CD4-positive, alpha-beta T cell treated with Interleukin-6 for 4 hours (primary cell): ENCODE measurements at places on chromosomes 7 and 10.
A peak's percentile ranks its signal among the peaks of the same experiment; 100 is the strongest.

GRCh38 chr10:103677486-103678177 lies 177.7 kb downstream of the SH3PXD2A start:
- DNase-seq: no peak

- DNase-seq: no peak
Measured at GRCh38 chr10:76251841-76252671, 820.6 kb downstream of the LRMDA start.

DNA sequence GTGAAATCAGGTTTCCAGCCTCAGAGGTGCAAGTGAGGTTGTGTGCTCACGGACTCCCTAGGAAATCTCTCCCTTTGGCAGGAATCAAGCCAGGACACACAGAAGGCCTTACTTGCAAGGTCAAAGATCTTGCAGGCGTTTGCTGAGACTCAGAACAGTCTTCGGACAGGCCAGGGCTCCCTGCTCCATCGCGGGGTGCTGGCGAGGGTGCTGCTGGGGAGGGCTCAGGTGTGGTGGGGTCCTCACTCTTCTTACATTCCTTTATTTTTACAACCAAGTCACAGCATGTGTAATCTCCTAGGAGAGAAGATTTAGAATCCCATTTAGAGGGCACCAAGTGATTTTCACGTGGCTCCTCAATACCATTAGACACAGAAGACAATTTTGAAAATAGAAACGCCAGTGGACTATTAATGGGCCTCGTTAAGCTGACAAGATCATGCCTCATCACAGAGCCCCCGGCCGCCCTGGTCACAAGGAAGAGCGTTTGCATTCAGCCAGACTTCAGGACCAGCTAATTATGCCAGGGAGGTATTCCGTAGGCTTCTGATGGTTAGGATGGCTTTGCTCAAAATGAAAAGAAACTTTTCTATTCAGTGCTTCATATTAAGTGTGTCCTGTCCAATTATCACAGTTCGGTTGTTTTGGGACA lies 73.1 kb upstream of the ADAM12 start:
- DNase-seq: no peak

GRCh38 chr10:115558252-115558651 lies 465.1 kb downstream of the ATRNL1 start:
- DNase-seq: no peak

DNA sequence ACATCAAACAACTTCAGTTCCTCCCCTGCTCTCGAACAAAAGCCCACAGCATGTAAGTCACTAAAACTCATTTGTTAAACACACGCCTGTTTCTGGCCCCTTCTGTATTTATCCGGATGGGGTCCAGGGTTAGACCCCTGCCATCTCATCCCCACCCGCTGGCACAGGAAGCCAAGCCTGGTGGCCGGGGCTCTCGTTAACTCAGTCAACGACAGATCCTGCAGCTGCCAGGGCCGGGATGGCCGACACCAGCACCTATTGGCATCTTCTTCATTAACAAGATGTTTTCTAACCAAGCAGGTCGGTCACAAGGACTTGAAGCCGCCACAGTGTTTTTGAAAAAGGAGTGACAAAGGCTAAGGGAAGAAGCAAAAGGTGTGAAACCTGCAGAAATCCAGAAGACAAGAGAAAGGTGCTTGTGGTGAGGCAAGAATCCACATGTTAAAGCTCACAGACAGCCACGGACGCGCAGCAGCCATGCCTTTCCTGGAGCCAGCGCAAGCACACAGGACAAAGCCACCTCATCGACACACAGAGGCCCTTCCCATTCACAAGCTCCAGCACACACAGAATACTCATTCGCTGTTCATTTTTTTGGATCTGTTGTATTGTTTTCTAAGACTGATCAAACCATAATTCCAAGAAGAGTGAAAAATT lies 202.7 kb downstream of the DIP2C start:
- no peak for DNase-seq

DNA sequence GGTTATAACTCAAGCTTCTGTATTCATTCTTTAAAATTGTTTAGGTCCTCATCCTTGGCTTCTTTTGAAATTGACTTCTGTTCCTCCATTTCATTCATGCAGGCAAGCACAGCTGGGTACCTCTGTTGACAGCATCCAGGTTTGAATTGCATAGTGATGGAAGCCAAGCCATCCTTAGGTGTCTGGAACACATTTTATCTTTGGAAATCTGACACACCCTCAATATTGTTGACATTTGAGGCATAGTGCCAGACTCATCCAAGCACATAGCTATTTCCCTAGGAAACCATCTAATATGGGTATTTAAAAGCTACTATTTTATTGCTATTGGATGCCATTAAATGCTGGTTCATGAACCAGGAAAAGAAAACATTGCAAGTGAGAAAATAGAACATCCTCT lies 142.1 kb upstream of the PTPRZ1 start:
- DNase-seq: no peak

DNA sequence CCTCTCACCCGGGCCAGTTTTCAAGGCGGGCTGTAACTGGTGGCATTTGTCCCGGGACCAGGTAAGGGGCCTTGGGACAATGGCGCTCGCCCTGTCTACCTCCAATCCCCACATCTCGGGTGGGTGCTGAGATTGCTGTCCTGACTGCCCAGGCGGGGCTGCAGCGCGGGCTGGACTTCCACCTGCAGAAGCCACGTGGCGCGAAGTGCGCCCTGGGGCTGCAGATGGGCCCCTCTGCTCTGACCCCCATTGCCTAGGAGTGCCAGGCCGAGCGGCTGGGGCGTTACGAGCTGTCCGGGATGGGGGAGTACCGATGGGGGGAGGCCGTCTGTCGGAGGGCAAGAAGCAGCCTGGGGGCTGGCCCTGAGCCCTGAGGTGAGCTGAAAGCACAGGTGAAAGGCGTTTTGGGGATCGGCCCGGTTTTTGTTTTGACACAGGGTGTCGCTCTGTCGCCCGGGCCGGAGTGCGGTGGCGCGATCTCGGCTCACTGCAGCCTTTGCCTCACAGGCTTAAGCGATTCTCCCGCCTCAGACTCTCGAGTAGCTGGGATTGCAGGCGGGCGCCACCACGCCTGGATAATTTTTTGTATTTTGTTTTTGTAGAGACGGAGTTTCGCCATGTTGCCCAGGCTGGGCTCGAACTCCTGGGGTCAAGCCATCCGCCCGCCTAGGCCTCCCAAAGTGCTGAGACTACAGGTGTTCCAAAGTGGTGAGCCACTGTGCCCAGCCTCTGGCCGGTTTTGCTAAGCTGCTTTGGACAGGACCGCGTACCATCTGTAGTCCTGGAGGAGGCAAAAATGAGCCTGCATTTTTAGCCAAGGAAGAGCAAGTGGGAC lies at the start of gene SFXN2:
TSS of gene SFXN2 (plus strand) at position 16 of the 835 bp plus-strand sequence. CDS start 12,001 bp downstream, outside the sequence.
- peak; percentile 61 for DNase-seq

- DNase-seq: no peak
Measured at GRCh38 chr7:87671-88070, 104.7 kb upstream of the FAM20C start.

DNA sequence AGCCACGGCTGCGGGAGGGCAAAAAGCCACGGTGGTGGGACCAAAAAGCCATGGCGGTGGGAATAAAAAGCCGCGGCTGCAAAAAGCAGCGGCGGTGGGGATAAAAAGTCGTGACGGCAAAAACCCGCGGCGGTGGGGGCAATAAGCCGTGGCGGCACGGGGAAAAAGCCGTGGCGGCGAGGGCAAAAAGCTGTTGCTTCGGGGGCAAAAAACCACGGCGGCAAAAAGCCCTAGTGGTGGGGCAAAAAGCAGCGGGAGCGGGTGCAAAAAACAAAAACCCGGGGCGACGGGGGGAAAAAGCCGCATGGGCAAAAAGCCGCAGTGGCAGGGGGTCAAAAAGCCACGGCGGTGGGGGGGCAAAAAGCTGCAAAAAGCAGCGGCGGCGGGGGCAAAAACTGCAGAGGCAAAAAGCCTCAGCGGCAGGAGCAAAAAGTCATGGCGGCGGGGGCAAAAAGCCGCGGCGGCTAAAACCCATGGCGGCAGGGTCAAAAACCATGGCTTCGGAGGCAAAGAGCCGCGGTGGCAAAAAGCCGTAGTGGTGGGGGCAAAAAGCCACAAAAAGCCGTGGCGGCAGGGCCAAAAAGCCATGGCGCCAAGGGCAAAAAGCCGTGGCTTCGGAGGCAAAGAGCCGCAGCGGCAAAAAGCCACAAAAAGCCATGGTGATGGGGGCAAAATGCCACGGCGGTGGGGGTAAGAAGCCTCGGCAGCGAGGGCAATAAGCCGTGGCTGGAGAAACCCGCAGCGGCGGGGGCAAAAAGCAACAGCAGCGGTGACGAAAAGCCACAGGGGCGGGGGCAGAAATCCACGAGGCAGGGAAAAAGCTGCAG lies 525.8 kb downstream of the ZNF33B start:
- no peak for DNase-seq

- DNase-seq: no peak
Measured at GRCh38 chr7:21084286-21084685, 297.6 kb upstream of the SP8 start.

GRCh38 chr7:140316165-140316661 lies 82.1 kb downstream of the SLC37A3 start:
- no peak for DNase-seq

- DNase-seq: no peak
Measured at GRCh38 chr7:21636694-21637093, 93.9 kb downstream of the DNAH11 start.

GRCh38 chr7:151238190-151238810 lies 6.0 kb downstream of the CHPF2 start:
- no peak for DNase-seq

DNA sequence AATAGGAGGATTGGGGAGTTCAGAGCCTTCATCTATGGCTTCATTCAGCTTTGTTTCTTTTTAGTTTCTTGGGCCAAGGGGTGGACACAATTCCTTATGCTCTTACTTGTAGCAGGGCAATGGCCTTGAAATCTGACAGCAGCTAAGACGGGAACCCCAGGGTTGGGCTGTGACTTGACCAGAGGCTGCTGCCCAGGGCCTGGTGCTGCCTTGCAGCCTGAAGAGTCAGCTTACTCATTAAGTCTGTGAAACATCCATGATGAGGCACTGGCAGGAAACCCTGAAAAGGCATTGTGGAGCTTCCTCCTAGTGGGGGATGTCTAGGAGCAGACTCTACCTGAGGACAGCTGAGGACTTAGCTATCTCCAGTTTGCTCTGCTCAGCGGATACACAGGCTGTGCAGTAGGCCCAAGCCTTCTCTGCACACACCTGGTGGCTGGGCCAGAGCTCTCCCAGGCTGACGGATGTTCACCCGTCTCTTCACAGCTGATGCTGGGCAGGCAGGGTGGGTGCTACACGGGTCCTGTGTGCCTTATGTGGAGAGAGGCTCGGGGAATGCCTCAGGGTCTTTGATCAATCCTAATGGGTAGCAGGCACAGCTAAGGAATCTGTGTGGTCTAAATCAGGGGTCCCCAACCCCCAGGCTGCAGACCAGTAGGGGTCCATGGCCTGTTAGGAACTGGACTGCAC lies 17.8 kb downstream of the CXCL12 start:
- DNase-seq: no peak

DNA sequence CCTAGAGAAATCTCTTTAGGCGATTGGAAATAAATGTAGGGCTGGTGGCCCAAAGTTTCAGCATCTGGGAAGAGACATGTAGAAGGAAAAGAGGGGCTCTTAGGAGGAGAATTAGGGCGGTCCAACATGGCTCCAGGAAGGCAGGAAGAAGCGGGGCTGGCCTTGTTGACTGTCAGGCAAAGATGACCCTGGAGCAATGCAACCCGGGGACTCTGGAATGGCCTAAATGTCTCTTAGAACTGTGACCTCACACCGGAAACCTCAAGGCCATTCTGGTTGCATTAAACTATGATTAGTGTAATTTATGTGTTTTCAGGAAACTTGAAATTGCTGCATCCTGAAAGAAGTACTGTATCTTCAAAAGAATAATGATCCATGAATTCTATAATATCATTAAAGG lies 66.8 kb downstream of the NRP1 start:
- no peak for DNase-seq

GRCh38 chr7:24709585-24710360 lies 47.5 kb downstream of the GSDME start:
- DNase-seq: no peak

- no peak for DNase-seq
Measured at GRCh38 chr7:100372256-100372655, 1.0 kb upstream of the PILRA start.

GRCh38 chr7:33854801-33855350 lies 50.5 kb upstream of the BMPER start:
- DNase-seq: no peak

DNA sequence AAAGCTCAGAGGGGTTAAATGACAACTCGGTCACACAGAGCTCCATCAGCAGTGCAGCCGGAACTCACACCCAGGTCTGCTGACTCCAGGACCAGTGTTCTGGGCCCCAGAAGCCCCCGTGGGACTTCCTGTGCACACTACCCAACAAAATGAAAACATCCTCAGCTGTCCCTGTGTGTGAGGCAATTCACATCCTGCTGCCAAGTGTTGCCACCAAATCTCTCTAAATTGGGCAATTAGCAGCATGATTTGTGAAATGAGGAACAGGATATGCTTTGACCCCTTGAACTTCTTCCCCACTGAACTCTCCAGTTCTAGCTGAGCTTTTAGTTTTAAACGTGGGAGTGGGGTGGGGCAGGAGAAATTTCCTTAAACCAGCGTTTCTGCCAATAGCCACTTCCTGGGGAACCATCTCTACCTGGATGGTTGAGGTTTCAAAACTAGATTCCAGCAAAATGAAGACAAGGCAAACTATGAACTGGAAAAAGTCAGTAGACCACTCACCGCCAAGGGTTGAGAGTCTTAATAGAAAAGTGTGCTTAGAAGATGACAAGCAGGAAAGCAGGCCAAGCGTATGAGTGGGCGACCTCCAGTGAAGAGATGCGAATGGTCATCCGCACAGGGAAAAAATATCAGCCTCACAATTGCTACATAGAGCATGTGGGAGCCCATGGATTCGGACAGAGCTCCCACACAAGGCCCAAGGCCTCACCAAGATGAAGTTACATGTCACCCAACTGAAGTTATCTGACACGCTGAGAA lies 51.9 kb upstream of the CHST15 start:
- no peak for DNase-seq

- DNase-seq: no peak
Measured at GRCh38 chr10:34538281-34538829, 276.7 kb downstream of the PARD3 start.

GRCh38 chr7:73740771-73741170 lies 2.2 kb upstream of the ABHD11 start:
- DNase-seq: no peak

DNA sequence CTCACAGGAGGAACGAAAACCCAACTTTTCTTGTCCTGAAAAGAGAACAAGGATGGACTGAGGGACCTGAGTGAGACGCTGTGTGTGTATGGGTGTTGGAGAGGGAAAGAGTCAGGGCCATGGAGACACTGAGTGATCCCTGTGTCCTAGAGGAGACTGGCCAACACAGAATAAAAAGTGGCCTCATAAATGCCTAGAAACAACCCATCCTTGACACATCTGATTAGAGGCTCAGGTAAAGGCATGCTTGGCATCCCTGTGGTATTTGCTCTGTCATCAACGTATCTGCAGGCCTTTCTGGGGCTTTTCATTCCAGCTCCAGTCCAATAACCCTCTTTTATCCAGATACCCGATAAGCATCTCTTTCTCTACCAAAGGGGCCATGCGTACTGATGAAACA lies 86.3 kb downstream of the FGFR2 start:
- no peak for DNase-seq

DNA sequence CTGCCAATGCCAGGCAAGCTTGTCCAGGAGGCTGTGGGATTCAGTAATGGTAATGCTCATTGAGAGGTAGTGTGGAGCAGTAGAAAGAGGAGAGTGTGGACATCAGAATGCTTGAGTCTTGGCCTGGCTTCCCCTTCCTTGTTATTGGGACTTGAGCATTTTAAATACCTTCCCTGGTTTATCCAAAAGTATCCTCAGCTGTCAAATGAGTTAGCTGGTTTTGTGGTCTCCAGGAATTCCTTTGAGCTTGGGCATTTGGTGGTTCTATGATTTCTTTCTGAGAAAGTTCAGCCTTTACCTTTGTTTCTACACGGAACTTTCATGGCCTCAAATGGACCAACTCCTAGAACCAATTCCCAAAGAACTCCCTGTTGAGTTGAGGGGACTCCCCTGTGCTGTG lies 264.3 kb downstream of the PTEN start:
- DNase-seq: no peak
